ENCODE measurements at places on chromosomes 6 and 20.

DNA sequence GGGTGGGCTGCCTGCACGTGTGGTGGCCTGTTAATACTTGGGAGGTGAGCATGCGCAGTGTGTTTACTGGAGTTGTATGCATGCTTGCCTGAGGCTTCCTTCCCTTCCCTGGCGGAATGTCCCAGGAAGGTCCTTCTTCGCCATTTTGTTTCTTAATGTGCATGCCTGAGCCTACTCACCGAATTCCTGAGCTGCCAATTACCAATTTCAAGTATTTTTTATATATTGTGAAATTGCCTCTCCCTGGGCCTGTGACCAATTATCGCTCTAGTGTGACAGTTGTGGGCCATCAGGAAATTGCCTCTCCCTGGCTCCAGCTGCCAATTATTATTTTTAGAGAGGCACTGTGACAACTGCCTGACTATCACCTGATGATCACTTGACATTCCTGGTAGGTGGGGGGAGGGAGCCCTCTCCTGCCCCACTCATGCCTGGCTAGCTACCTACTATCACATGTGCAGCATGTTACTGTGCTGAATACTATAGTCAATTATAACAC lies 70.0 kb downstream of the FAM50B start:
- DNase-seq: no peak

DNA sequence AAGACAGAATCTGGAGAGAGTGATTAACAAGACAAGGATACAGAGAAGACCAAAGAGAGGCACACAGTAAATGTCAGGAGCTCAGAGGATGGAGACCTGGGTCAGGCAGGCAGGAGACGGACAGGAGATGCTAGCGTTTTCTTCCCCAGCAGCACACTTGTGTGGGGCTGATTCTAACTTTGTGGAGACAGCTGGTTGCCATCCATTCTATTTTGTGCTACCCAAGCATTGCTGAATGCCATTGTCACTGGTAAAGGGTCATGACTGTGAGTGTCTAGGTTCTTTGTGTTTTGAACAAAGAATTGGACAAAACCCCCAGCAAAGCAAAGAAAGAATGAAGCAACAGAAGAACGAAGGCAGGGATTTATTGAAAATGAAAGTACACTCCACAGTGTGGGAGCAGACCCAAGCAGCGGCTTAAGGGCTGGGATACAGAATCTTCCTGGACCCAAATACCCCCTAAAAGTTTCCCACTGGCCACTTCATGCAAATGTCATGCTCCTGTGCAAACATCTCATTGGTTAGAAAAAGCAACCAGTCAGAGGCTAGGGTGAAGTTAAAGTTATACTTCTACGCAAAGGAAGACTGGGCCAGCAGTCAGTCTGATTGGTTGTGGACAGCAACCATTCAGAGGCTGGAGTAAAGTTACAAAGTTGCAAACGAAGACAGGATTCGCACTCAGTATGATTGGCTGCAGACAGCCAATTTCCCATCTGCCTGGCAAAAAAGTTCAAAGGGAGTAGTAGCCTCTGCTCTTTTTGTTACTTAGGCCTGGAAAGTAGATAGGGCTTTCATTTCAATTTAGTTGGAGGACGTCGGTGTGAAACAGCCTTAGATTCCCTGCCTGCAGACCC lies 17.5 kb downstream of the PTK7 start:
- DNase-seq: no peak

DNA sequence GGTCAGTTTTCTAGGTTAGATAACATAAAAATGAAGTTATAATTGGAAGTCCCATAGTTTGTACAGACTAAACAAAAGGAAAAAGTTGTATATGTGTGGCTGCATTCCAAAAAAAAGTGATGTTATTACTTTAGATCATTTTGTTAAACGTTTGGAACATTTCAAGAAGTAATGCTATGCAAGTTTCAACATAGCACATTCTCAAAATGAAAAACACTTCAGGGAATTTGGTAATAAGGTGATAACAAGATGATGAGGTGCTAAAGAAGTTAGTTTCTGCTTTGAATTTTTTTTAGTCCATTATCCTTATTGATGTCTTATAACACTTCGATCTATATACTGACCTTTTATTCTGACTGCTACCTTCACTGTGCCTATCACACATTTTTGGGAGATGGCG lies 250.7 kb downstream of the PHF3 start:
- DNase-seq: no peak

- DNase-seq: no peak
Observed at GRCh38 chr6:45741437-45742171, 274.1 kb downstream of the CLIC5 start.

DNA sequence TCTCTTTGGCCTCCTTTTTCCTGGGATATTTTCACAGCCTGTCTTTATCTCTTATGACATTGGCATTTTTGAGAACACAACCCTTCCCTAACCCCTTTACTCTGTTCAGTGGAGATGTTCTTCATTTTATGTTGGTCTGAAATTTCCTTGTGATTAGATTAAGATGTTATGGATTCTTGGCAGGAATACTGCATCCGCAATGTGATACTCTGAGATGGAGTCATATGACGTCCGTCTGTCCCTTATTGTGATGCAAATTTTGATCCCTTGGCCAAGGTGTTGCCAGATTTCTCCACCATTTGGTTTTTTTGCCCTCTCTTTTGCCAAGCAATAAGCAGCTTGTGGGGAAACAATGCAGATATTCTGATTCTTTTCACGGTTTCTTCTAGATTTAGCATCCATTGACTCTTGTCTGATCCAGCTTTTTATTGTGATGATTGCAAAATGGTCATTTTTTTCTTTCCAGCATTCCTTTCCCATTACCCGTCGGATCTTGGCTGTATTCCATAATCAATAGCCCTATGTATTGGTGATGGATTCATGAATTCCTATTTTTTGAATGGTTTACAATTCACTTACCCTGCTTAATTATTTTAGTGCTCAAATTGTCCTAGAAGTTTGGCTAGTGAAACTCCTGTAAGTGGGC lies 85.1 kb downstream of the NCOA3 start:
- no peak for DNase-seq

DNA sequence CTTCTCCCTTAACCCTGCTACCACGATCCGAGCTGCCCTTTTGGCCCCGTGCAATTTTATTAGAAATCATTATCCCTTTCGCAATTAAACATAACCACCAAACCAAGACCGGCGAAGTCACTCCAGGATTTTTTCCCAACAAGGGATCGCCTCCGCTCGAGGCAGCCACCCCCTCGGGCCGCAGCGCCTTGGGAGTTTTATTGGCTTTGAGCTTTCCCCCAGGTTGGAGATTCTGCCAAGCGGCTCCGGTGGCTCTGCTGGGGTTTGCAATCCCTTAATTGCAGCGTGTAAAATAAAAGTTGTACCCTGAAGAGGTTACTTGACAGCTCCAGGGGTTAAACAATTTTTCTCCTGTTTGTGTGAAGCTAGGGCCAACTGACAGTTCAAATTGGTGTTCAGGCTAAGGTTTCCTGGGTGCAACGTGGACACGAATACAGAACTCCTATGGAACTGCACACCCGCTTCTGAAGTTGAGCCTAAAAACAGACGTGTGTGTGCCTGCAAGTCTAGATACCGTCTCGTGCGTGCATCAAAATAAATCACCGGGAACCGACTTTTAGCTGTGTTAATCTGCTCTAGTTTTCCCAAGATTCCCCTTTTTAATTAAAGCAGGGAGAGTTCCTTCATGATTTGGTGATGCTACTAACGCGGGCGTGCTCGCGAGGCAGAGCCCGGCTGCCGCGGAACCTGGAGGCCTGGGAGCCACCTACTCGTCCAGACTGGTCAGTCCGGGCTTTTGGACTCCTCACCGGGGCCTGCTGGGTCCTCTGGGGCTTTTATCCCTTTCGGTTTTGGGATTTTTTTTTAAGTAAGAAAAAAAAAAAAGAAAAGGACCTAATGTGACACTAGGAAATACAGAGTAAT lies 975 bp upstream of the TFAP2A start:
- DNase-seq: no peak

GRCh38 chr6:24796616-24797290 lies 2.0 kb downstream of the ARMH2 start:
- DNase-seq: no peak

DNA sequence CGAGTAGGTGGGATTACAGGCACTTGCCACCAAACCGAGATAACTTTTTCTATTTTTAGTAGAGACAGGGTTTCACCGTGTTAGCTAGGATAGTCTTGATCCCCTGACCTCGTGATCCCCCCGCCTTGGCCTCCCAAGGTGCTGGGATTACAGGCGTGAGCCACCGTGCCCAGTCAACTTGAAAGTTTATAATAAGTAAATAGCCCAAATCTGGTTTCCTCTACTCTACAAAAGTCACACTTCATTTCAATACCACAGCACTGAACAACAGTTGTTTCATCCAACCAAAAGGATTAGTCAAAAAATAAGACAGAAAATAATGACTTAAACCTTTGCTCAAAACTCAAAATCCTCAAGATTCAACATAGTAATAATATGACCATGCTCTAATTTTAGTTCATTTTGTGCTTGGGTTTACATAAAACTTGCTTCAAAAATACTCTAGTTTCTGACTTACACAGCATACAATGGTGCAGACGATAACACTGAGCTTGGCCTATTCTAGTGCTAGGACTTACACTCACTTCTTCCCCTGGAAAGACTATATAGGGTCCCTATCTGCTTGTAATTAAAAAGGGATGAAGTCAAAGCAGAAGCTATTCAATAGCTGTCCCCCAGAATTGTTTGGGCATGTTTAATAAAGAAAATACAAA lies 56.7 kb downstream of the NT5E start:
- DNase-seq: no peak

DNA sequence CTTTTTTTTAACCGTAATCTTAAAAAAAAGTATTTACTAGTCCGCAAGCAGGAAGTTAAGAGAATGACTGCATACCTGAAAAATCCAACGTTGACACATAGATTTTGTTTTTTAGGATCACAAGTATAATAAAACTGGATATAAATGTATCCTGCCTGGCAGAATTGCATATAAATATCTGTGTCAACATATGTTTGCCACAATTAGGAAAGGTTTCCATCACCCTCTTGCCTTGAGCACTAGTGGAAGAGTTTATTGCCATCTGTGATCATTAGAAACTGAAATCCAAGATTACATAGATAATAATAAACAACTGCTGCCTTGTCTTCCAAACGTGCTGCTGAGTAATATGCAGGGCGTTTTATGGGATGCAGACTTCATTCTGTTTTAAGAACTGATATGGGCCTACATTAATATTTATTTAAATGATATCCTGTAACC lies 27.9 kb downstream of the PLEKHG1 start:
- no peak for DNase-seq

DNA sequence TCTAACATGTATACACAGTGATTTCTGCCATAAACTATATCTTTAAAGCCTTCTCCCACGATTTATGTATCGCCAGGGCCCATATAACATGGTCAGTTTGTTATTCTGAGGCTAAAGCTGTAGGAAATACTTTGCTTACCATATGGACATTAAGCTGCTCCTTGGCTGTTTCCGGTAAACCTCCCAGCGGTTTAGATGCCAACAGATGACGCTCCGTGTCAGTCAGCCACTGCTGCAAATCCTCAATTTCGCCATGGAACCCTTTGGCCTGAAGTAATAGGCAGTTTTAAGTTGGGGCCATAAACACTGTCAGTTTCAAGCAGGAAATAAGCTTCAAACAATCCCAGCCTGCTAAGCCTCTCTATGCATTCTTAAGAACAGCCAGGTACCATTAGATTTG lies 145.4 kb downstream of the DST start:
- no peak for DNase-seq

DNA sequence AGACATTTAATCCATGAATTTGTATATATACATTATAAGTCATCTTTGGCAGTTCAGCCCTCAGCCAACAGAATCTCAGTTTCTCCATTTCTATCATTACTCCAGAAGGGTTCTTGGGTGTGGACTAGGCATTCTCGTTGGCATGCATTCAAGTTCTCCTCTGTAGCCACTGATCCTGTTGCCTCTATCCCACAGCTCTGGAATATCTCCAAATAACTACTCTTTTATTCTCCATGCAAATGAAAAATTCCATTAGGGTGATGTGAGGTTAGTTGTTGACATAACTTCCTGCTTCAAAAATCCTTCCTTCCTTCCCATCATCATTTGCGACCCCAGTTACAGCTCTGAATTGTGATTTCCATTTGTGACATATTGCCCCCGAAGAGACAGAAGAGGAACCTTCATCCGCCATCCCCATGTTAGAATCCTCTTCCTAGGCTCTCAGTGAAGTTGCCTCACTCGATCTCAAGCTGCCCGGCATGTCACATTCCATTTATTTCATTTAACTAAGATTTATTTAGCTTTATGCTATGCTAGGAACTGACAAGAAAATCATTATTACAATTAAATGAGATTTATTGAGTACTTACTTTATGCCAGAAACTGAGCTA lies 93.7 kb upstream of the EDN1 start:
- no peak for DNase-seq

DNA sequence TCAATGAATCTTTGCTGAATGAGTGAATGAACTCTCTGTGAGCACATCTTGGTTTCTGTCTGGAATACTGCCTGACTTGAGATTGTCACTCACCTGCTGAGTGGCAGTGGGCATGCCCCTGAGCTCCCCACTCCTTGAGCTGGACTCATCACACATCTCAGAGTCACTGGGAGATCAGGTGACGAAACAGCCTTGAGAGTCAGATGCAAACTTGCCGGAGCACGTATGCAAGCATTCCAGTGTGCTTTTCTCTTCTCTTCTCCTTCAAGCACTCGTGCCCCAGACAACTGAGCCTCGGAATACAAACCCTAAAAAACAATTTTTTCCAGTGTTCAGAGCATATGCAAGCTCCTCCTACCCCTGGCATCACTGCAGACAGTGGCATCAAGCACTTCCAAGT lies 9.4 kb upstream of the BMP7 start:
- DNase-seq: no peak

- DNase-seq: no peak
Observed at GRCh38 chr20:17452441-17452840, 78.7 kb downstream of the BFSP1 start.

- no peak for DNase-seq
Observed at GRCh38 chr20:44468044-44468782, 7.5 kb upstream of the TTPAL start.

- DNase-seq: no peak
Observed at GRCh38 chr20:37479266-37479665, 41.8 kb upstream of the NNAT start.

- no peak for DNase-seq
Observed at GRCh38 chr6:4327841-4328240, 192.5 kb upstream of the ECI2 start.

- no peak for DNase-seq
Observed at GRCh38 chr6:25137916-25138232, 141.3 kb upstream of the CARMIL1 start.

- DNase-seq: no peak
Observed at GRCh38 chr6:111591370-111591900, 14.2 kb downstream of the TRAF3IP2 start.

GRCh38 chr6:35128496-35128895 lies 12.6 kb downstream of the TCP11 start:
- DNase-seq: no peak

DNA sequence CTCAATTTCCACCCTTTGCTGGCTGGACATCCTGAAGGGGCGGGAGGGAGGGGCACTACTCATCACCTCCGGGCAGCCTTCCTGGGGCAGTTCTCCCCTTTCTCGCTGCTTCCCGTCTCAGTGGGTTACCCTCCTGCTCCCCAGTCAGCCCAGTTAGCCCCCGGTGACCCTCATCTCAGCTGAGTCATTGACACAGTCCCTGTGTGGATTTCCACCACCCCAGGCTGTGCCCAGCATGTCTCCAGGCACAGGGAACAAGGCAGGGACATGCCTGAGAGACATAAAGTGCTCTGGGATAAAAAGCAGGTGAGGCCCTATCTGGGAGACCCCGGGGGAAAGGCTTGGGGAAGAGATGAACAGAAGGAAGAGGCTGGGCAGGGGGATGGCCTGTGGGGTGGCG lies 29.9 kb upstream of the HMGA1 start:
- no peak for DNase-seq
